T-helper 17 cell (primary cell): ENCODE measurements at places on chromosomes 7 and 10.

DNA sequence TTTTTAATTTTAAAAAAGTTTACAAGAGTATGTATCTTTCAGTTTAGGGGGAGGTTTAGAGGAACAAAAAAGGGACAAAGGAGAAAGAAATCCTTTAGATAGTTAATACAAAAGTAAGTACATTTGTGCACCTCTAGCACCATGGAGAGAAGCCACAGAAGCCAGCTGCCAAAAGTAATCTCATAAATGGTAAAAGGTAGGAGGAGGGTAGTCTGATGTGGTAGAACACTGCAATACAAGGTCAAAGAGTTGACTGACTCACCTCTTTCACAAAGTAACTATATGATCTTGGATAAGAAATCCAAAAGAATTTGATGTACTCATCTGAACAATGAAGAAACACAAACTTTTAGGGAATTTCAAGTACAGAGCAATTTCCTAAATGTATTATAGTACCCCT is 68.1 kb downstream of the CNOT4 start:
- DNase-seq = no peak

- no peak for DNase-seq
These were observed 88.9 kb downstream of the SCRN1 start for GRCh38 chr7:29900745-29901144.

- DNase-seq = no peak
These were observed 45.9 kb upstream of the DRGX start for GRCh38 chr10:49441488-49442476.

- no peak for DNase-seq
These were observed 24.9 kb upstream of the CARD11 start for GRCh38 chr7:3068530-3068929.

DNA sequence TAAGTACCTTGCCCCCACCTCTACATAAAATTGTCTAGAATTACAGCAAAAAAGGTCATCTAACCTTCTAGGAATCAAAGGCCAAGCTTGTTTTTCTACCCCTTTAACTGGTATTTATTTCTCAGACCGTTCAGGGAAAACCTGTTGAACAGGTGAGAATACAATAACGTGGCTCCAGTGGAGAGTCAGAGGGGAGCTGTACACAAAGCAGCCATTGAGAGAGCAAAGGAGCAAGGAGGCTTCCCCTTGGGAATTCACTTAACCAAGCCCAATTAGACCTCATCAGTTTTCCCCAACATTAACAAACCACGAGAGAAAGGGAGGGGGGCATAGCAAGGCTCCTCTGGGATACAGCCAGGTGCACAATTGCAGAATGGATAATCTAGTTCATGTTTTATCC is 101.9 kb downstream of the ELMO1 start:
- DNase-seq = no peak

DNA sequence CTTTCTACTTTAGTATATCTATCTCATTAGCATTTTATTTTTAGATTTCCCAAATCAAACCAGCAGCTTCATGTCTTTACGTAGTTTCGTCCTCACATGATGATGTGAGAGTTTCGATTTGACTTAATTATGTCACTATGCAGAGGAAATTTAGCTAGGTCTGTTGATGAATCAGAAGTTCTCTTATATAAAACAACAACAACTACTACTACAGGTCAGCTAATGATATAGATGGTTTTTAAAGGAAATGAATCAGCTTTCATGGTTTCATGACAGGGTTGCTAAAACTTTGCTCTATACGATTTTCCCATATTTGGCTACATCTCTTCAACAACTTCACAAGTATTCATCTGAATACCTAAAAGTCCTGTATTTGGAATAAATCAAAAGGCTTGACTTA is 28.6 kb downstream of the JAZF1 start:
- DNase-seq = no peak

- DNase-seq = no peak
These were observed 83.5 kb upstream of the PRKG1 start for GRCh38 chr10:50990568-50991455.

- no peak for DNase-seq
These were observed 306.5 kb downstream of the GATA3 start for GRCh38 chr10:8360814-8361509.

GRCh38 chr7:140284062-140284461 is 107.3 kb upstream of the KDM7A start:
- DNase-seq = no peak
